Smooth muscle cell of bladder (primary cell): ENCODE measurements at places on chromosomes 1 and 21. TPM values are rescaled to one million over a fixed set of nuclear protein-coding genes. Genes with fewer than 3 reads are reported as not detected.

The CHIA gene
- total RNA-seq, result not detected in 2 replicates

The PRAMEF17 gene
- not detected in 2 replicates for total RNA-seq

The OLIG2 gene
- not detected in 2 replicates for total RNA-seq

The STIL gene
- 1.7 and 2.6 TPM in 2 replicates for total RNA-seq

The ALPL gene
- total RNA-seq, result 1.1 and 1.5 TPM in 2 replicates

The SPOCD1 gene
- total RNA-seq, result 14.2 and 20.0 TPM in 2 replicates

The CLCA4 gene
- total RNA-seq, result not detected in 2 replicates

The CHI3L2 gene
- 0.28 and 1.4 TPM in 2 replicates for total RNA-seq

The OR6K3 gene
- total RNA-seq, result not detected in 2 replicates

The TINAGL1 gene
- total RNA-seq, result 15.1 and 21.1 TPM in 2 replicates

The UMODL1 gene
- 0.09 and 0.14 TPM in 2 replicates for total RNA-seq

The CHD5 gene
- total RNA-seq, result under 0.01 TPM in 2 replicates

The MROH9 gene
- total RNA-seq, result 0.09 TPM in 1 of 2 replicates, not detected in the other

The RBM8A gene
- 90.9 and 108 TPM in 2 replicates for total RNA-seq

The HTR6 gene
- total RNA-seq, result not detected in 2 replicates

The DIO1 gene
- total RNA-seq, result not detected in 2 replicates

The NBPF8 gene
- 7.5 and 13.5 TPM in 2 replicates for total RNA-seq

The VPS72 gene
- 37.0 and 40.6 TPM in 2 replicates for total RNA-seq

The ARHGAP29 gene
- 15.6 and 22.6 TPM in 2 replicates for total RNA-seq

The CR1L gene
- total RNA-seq, result not detected in 2 replicates

The TESK2 gene
- total RNA-seq, result 3.0 and 3.2 TPM in 2 replicates

The AGT gene
- 0.28 and 2.7 TPM in 2 replicates for total RNA-seq

The CLIC6 gene
- total RNA-seq, result 0.09 and 0.28 TPM in 2 replicates

The RPL5 gene
- total RNA-seq, result 1,416 and 1,539 TPM in 2 replicates

The SV2A gene
- 14.1 and 18.3 TPM in 2 replicates for total RNA-seq

The DDR2 gene
- total RNA-seq, result 131 and 155 TPM in 2 replicates

The CHRM3 gene
- total RNA-seq, result 0.28 and 1.3 TPM in 2 replicates

The RAB7B gene
- 6.4 and 7.0 TPM in 2 replicates for total RNA-seq

The SELP gene
- total RNA-seq, result not detected in 2 replicates

The CEP170 gene
- 72.7 and 101 TPM in 2 replicates for total RNA-seq

The ANKRD34A gene
- 0.14 and 0.18 TPM in 2 replicates for total RNA-seq

The LORICRIN gene
- not detected in 2 replicates for total RNA-seq

The SYCP1 gene
- not detected in 2 replicates for total RNA-seq

The BOLA1 gene
- total RNA-seq, result 8.7 TPM in 2 replicates

The FCN3 gene
- total RNA-seq, result not detected in 2 replicates

The CCDC30 gene
- 1.00 and 1.4 TPM in 2 replicates for total RNA-seq

The TMCO2 gene
- total RNA-seq, result not detected in 2 replicates

The ERI3 gene
- total RNA-seq, result 38.5 and 39.3 TPM in 2 replicates

The IGSF9 gene
- under 0.01 TPM in 1 of 2 replicates, not detected in the other for total RNA-seq

The LGR6 gene
- total RNA-seq, result not detected in 2 replicates

The NBPF4 gene
- not detected in 2 replicates for total RNA-seq

The TMEM269 gene
- total RNA-seq, result under 0.01 TPM in 1 of 2 replicates, not detected in the other

The SYDE2 gene
- total RNA-seq, result 39.5 and 39.8 TPM in 2 replicates

The LINGO4 gene
- total RNA-seq, result not detected in 2 replicates

The PSRC1 gene
- total RNA-seq, result 1.8 and 2.3 TPM in 2 replicates

The NBPF1 gene
- 35.0 and 55.2 TPM in 2 replicates for total RNA-seq

The KRTAP20-3 gene
- total RNA-seq, result not detected in 2 replicates

The KMO gene
- under 0.01 TPM in 1 of 2 replicates, not detected in the other for total RNA-seq

The ACTL8 gene
- total RNA-seq, result under 0.01 and 0.09 TPM in 2 replicates

The SPRR2G gene
- total RNA-seq, result not detected in 2 replicates

The VTCN1 gene
- under 0.01 TPM in 1 of 2 replicates, not detected in the other for total RNA-seq

The NUDC gene
- total RNA-seq, result 21.5 and 31.8 TPM in 2 replicates

The S100A5 gene
- total RNA-seq, result 1.1 TPM in 1 of 2 replicates, not detected in the other

The HPDL gene
- 0.14 and 0.74 TPM in 2 replicates for total RNA-seq

The ABL2 gene
- 32.4 and 34.0 TPM in 2 replicates for total RNA-seq
